ENCODE measurements at places on chromosomes 5 and 9. TPM values are rescaled to one million over a fixed set of nuclear protein-coding genes. Genes with fewer than 3 reads are reported as not detected.

GPR107 gene
- total RNA-seq: 21.6 TPM

DNA sequence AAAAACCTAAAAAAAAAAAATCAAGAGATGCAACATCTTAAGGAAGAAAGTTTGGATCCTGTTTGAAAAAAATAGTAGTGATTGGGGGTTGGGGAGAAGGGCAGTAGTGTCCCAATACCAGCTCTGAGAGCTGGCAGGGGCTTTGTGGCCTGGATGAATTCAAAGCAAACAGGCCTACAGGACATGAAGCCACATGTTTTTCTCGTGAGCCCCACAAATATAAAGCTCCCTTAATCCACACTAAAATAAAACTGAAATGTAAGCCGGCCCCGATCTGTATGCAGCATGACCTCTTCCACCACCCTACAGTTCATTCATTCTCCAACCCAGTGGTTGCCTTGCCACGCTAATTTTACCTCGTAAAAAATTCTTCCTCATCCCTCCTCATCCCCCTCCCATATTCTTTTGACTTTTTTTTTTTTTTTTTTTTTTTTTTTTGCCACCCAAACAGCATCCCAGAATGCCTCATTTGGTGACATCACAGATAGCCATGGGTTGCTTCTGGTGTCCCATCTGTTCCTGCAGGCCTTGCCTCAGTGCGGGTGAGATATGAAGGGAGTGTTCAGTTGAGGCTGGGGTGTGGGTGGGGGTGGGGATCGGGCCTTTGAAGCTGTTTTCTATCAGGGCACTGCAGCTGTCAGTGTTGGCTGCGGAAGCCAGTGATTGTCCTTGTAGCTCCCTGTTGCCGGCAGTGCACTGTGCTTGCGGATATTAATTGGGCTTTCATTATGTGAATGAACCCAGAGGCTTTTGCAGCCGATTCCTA is 81.6 kb upstream of the NFIB start:
- no peak for DNase-seq

OBP2A gene
- not detected for total RNA-seq

DNA sequence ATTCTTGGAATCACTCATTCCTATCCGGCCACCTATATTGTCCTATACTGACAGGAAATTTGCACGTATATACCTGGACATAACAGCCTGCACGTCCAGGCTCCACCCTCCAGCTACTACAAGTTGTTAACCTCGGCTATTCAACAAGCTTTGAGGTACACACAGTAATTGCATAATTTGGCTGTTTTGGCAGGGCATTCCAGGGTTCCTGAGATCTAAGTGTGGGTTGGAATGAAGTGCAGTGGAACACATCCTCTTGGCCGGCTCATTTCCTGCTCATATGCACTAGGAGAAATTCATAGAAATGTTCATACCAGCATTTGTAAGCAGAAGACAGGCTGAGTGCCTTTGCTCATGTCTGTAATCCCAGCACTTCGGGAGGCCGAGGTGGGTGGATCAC is 222.3 kb downstream of the FBXL7 start:
- no peak for DNase-seq

DNA sequence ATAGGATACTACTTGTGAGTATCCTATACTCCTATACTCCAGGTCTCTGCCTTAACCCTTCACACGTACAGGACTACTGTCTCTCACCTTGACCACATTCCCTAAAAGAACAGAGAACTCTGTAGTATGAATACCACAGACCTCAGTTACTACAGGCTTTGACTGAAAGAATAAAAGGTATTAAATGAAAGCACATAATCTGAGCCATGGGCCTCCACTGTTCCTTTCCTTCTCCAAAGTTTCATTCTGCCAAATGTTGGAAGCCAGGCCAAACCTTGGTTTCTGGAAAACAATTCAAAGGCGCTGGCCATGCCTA is 191.5 kb downstream of the TSSK1B start:
- DNase-seq: no peak

DNA sequence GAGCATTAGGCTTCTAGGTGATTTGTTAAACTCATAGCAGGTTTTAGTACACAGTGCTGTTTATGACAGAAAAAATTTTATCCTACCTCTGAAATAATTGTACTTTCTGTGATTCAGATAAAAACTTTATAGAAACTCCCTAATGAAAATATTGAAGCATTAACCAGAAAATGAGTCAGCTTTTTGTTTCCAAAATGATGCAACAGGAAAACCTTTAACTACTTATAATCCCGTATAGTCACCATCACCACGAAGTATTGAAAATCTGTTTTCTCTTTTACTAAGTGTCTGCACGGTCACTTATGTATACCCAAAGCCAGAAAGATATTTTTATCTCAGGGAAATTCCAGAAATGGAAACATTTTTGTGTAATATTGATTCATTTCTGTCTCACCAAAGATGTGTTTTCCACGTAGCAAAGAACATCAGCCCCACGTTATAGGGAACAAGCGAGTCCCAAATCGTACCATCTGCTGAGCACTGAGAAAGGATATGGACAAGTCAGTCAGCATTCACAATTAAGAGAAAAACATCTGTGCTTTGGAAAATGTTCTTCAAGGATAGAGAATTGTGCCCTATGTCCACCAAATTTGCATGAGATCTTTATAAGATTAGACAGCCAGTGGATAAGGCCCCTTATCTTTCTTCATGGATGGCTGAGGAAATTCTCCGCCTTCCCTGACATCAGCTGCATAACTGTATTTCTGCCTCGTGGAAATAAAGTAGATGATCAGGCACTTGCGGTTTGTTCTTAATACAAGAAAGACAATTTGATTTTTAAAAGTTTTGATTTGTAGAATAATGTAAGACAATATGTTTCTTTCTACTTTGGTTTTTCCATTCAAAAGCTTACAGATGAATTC is 41.9 kb downstream of the TNFAIP8 start:
- peak; percentile 74 for DNase-seq
